CD8-positive, alpha-beta memory T cell (primary cell): ENCODE measurements at places on chromosomes 3 and 15. TPM values are rescaled to one million over a fixed set of nuclear protein-coding genes. Genes with fewer than 3 reads are reported as not detected.

Gene GATM
- total RNA-seq = 1.9 TPM

GRCh38 chr3:4343258-4343657 lies 40.1 kb downstream of the SETMAR start:
- DNase-seq = no peak

Gene TGM5
- 0.18 TPM for total RNA-seq

Gene ECE2
- total RNA-seq = not detected

Gene PODXL2
- total RNA-seq = 1.4 TPM

Gene STAC
- not detected for total RNA-seq

- DNase-seq = no peak
These were observed 93.4 kb upstream of the UMPS start for GRCh38 chr3:124636863-124637296.

DNA sequence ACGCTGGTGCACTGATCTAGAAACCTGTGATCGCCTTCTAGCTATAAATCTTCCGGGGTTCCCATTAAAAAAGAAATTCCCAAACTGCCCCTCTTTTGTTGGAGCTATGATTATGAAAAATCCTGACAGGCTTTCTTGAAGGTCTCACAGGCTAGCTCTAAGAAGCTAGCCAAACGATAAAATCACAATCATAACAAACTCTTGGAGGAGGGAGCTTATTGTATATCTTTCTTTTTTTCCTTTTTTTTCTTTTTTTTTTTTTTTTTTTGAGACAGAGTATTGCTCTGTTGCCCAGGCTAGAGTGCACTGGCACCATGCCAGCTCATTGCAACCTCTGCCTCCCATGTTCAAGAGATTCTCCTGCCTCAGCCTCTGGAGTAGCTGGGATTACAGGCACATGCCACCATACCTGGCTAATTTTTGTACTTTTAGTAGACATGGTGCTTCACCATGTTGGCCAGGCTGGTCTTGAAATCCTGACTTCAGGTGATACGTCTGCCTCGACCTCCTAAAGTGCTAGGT lies 72.0 kb downstream of the MYO1E start:
- no peak for DNase-seq

GRCh38 chr15:67080900-67081431 lies 15.6 kb downstream of the SMAD3 start:
- peak; percentile 60 for DNase-seq

DNA sequence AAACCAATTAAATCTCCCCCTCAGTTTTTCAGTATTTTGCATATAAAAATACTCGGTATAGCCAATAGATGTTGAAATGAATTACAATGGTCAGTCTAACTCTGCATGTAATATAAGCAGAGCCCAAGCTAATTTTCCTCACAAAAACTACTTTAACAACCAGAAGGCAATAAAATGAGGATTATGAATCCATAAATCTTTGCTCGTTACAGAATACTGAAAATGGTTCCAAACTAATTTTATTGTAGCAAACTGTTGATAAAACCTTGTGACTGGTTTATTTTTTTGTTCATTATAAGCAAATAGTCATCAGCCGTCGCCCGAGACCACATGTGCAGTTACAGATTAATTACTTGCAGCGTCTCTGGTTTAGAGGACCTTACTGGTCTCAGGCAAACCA lies 183.2 kb downstream of the SSR3 start:
- no peak for DNase-seq

Gene ABHD2
- 79.8 TPM for total RNA-seq

- DNase-seq = no peak
These were observed 33.6 kb downstream of the ZNF280D start for GRCh38 chr15:56699743-56700142.

GRCh38 chr3:13266651-13267362 lies 153.3 kb downstream of the NUP210 start:
- DNase-seq = no peak

DNA sequence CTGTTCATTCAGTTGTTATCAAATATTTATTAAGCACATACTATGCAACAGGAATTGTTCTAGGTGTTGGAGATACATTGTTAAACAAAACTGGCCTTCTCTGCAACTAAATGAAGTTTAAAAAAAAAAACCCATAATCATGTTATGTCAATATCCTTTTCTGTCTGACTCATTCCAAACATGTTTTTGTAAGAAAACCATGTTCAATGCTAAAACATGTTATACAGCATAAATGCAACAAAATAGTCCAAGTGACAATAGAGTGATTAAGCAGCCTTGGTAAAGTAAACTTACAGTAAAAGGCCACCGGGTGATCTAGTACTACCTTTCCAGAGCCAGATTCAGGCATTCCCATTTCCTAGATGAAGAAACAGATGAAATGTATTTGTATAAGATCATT lies 278.0 kb upstream of the NECTIN3 start:
- DNase-seq = no peak

DNA sequence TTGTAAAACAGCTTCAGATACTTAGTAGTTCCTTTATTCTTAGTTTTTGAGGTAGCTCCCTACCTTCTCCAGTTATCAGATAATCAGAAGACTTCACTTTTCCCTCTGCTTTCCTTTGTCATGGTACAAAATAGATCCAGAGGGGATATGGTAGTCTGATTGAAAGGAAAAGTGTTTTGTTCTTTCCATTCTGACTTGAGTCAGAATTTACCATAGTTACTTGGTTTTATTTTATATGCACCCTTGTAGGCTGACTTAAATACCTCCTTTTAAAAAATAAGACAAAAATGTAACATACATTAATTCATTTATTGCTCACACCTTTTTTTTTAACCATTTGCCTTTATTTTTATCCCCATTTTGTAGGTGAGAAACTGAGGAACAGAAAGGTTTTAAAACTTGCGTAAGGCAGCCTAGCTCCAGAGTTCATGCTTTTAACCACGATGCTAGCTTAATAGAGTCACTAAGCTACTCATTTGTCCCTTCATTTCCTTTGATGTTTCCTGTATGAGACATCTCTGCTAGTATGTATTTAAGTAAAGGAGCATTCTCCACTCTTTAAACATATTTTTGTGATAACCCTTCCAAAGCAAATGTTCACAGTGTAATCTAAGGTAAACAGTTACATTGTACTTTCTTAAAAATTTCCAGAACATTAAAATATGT lies 187.5 kb downstream of the KLHL25 start:
- no peak for DNase-seq

Gene C3orf49
- total RNA-seq = not detected

Gene UPK1B
- total RNA-seq = not detected

DNA sequence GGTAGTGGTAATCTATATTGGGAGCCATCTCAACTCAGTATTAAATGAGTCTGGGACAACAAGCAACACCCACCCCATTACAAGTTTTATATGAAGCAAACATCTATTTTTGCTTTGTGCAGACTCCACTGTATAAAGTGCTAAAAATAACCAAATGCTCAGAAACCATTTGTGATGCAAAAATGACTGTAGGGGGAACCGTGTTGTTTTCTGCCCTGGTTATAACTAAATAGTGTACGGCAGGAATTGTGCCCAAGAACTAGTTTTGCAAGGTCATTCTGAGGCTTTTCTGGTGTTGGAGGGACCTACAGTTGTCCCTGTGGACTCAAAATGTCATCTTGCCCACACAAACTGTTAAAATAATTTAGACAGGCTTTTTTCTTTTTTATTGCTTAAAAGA lies 88.3 kb downstream of the ITPR1 start:
- no peak for DNase-seq

Gene REC114
- total RNA-seq = not detected

Gene ALG1L2
- not detected for total RNA-seq

Gene C3orf22
- not detected for total RNA-seq

DNA sequence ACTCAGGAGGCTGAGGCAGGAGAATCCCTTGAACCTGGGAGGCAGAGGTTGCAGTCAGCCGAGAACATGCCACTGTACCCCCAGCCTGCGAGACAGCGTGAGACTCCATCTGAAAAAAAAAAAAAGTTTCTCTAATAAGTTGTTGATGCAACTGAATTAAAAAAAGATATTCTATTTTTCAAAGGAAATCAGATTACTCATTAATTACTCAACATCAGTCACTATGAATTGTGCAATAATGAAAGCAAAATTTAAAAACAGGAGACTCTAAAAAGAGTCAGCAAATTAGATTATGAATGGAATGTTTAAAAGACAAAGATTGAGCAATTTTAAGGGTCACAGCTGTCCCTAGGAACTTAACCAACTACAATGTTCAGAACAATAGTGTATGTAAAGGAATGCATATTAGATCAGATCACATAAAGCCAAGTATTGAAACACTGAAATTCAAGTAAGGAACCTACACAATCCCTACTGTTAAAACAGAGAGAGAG lies 60.2 kb upstream of the SLC4A7 start:
- DNase-seq = no peak

GRCh38 chr3:103247459-103247858 lies 812.6 kb downstream of the ZPLD1 start:
- DNase-seq = no peak

DNA sequence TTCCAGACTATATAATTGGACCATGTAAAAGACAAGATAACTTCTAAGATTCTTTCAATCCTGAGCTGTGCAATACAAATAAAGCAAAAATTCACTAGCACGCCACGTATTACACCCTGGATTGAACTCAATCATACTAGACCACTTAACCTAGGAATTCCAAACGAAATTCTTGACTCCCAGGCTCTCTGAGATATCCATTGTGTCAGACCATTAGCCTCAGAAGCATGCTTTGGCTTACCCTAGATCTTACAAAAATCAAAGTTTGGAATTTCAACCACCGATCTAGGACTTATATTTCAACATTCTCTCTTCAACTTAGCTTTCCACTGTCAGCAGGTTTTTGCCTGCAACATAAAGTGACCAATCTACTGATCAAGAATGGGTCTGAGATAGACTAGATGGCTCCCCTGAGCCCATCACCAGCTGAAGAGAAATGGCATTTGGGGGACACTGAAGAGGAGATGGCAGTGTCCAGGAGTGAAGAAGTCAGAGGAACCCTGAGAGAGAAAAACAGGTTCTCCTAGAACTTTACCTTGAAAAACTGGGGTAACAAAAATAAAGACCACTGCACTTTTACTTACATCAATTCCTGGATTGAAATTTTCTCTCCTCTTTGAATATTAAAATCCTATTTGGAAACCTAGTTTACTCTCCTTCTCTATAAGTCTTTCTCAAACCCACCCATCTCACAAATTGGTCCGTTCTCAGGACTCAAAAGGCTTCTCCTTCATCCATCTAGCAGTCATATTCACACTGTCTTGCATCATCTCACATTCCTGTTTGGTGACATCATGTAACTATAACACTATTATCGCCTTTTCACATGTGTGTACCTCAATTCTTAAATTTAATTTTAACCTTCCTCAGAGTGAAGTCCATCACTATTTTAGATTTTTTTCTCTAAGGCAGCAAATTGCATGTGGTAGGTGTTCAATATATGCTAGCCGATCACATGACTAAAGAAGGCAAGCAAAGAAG lies 18.5 kb downstream of the CPNE4 start:
- no peak for DNase-seq

DNA sequence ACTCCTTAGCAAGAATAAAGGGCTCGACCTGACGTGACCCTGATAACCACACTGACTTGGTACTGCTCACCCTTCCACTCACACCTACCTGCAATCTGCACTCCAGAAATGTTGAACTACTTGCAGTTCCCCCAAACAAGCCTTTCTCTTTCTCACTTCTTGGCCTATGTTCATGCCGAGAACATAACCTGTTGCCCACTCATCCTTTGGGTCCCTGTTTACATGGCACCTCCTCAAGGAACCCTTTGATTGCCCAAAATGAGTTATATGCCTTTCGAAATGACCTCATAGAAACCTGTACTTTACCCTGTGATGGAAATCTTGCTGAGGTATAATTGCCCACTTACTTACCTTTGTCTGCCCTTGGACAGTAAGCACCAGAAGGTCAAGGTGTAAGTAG lies 96.2 kb downstream of the TMCO5A start:
- no peak for DNase-seq

Gene TRPM1
- not detected for total RNA-seq

Gene IQCB1
- total RNA-seq = 27.3 TPM

DNA sequence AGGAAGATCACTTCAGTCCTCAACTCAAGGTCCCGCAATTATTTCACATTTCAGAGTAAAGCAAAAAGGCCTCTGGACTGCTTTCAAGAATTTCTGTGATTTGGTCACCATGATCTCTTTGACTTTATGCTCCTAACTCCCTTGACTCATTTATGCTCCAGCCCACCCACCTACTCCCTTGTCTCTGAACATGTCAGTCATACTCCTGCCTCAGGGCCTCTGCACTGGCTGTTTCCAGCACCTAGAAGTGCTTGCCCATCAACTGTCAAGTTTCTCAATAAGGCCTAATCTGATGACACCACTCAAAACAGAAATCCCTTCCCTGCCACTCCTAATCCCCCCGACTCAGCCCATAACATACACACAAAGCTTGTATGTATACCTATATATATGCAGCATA lies 36.1 kb upstream of the CSPG5 start:
- DNase-seq = no peak

DNA sequence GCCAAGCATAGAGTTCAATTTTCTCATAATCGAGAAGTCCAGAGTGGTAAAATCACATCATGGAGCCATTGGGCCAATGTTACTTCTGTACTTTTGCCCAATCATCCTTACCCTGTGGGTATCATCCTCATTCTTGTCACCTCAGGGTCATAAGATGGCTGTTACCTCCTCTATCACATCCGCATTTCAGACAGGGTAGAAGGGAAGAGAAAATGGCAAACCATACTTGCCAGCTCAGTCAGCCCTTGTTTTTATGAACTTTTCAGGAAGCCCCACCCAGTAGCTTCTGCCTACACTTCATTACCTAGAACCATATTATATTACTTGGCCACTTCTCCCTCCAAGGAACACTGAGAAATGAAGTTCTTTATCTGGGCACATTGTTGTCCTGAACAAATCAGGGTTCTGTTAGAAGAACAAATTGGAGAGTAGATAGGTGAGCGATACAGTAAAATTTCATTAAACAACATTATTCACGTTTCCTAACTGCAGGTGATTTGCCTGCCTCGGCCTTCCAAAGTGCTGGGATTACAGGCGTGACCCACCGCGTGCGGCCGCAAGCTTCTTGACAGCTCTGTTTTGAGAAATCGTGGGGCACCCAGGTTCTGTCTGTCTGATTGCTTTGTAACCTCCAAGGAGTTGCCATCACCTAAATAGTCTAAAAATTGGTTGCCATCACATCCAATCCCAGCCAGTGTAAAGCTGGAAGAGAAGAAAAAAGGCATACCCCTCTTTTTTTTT lies 34.5 kb upstream of the RPN1 start:
- no peak for DNase-seq

DNA sequence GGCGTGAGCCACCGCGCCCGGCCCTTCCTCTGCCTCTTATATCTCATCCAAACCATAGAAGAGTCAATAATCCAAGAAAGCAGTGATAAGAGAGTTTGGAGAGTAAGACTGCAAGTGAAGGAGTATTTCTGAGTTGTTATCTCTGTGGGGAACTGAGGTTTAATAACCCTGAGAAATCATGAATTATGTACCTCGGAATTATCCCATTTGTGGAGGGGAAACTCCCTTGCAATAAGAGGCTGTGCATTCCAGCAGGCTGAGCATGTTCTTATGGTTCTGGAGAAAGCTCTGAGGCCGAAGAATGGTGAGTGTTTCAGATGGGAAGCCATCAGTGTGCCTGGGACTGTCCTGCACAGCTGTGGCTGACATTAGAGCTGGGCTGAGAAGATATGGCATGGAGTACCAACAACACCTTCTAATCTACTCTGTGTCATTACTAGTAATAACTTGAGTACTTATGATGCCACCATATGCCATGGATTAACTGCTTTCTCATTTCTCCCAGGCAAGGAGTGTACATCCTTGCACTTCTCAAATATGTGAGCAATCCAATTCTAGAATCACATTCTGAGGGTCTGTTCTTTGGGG lies 31.4 kb upstream of the NOX5 start:
- DNase-seq = no peak

Gene PPM1L
- total RNA-seq = 4.4 TPM

- DNase-seq = no peak
These were observed 34.5 kb downstream of the INSYN1 start for GRCh38 chr15:73718694-73719093.

Gene FSTL1
- 0.53 TPM for total RNA-seq

Gene IRAK2
- 5.0 TPM for total RNA-seq
